ENCODE measurements at places on chromosomes 12 and 14.

DNA sequence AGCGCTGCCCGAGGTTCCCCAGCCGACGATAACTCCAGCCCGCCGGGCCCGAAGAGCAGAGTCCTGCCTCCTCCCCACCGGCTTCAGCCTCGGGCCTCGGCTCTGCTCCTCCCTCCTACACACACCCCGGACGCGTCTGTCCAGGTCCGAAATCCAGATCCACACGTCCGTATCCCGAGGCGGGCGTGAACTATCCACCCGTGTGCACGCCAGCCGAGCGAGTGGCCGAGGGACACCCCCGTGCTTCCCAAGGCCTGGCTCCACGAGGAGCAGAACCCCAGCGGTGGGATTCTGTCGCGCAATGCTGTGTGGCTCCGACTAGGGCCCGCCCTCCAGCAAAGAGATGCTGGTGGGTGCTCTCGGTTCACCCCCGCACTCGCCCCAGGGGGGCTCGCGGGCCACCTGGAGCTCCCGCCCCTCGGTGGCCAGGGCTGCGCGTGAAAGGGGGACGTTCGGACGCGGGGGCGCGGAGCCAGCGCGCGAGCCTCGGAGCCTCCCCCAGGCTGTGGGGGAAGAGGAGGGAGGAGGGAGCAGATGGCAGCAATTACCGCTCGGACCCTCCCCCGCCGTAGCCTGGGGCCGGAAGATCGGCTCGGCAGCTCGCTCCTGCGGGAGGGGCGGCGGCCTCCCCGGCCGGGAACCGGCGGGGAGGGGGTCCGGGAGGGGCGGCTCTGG lies 18.9 kb upstream of the ANKRD33 start:
- peaks cover 27% of the 10 kb centered on the region for H3K4me1 ChIP-seq
- no peak overlapping the region for H3K27ac ChIP-seq
- DNase-seq, result no peak
- peaks cover 22% of the 10 kb centered on the region for H3K27me3 ChIP-seq

- DNase-seq, result no peak
- no peak overlapping the region for H3K4me3 ChIP-seq
- no peaks in the 10 kb centered on the region for H3K36me3 ChIP-seq
- no peaks in the 10 kb centered on the region for H3K4me1 ChIP-seq
- no peaks in the 10 kb centered on the region for H3K27me3 ChIP-seq
Measured at GRCh38 chr14:65904988-65905387, 492.5 kb downstream of the FUT8 start.

GRCh38 chr12:11901701-11902524 lies 168.8 kb upstream of the BCL2L14 start:
- H3K27ac ChIP-seq, result no peak overlapping the region
- no peak for DNase-seq
- H3K27me3 ChIP-seq, result no peaks in the 10 kb centered on the region
- H3K4me1 ChIP-seq, result peaks cover 3% of the 10 kb centered on the region
- no peak overlapping the region for H3K4me3 ChIP-seq
- no peaks in the 10 kb centered on the region for H3K36me3 ChIP-seq

DNA sequence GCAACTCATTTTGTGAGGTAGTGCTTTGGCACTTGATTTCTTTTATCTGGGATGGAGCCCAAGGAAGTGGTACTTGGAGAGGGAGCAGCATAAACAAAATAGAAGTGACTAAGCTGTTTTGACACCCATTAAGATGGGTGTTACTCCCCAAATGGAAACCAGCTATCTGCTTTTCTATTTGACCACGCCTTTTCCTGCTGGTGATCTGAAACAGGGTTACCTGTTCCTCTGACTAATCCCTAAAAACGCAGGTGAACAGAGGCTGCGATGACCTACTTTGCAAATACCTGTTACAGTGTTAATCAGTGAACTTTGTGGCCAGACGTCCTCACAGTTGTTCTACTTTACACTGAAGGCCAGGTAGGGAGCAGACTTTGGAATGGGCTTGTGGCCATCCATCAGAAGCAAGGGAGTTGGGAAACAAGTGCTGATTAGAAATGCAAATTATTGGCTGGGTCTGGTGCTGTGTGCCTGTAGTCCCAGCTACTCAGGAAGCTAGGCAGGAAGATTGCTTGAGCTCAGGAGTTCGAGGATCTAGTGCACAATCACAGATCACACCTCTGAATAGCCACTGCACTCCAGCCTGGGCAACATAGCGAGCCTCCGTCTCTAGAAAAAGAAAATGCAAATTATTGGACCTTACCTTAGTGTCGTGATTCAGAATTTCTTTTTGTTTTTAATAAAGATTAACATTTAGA lies 58.3 kb upstream of the HECTD1 start:
- H3K36me3 ChIP-seq, result no peaks in the 10 kb centered on the region
- no peak overlapping the region for H3K27ac ChIP-seq
- no peaks in the 10 kb centered on the region for H3K4me1 ChIP-seq
- no peaks in the 10 kb centered on the region for H3K27me3 ChIP-seq
- no peak for DNase-seq

DNA sequence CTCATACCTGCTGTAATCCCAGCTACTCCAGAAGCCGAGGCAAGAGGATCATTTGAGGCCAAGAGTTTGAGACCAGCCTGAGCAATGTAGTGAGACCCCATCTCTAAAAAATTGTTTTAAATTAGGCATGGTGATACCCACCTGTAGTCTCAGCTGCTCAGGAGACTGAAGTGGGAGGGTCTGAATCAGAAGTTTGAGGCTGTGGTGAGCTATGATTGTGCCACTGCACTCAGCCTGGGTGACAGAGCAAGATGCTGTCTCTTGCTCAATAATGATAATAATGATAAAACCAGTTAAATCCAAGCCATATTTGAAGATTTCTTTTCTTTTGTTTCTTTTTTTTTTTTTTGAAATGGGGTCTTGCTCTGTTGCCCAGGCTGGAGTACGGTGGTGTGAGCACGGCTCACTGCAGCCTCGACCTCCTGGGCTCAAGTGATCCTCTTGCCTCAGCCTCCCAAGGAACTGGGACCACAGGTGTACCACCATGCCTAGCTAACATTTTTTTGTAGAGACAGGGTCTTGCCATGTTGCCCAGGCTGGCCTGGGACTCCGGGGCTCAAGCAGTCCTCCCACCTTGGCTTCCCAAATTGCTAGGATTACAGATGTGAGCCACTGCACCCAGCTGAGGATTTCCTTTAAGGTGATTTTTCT lies 12.8 kb downstream of the PSMA6 start:
- H3K36me3 ChIP-seq, result no peaks in the 10 kb centered on the region
- H3K27me3 ChIP-seq, result no peaks in the 10 kb centered on the region
- H3K4me1 ChIP-seq, result no peaks in the 10 kb centered on the region
- H3K27ac ChIP-seq, result no peak overlapping the region

- no peak overlapping the region for H3K27ac ChIP-seq
- H3K27me3 ChIP-seq, result no peaks in the 10 kb centered on the region
- H3K4me1 ChIP-seq, result no peaks in the 10 kb centered on the region
- H3K4me3 ChIP-seq, result no peak overlapping the region
Measured at GRCh38 chr12:82593143-82593542, 93.6 kb upstream of the TMTC2 start.

DNA sequence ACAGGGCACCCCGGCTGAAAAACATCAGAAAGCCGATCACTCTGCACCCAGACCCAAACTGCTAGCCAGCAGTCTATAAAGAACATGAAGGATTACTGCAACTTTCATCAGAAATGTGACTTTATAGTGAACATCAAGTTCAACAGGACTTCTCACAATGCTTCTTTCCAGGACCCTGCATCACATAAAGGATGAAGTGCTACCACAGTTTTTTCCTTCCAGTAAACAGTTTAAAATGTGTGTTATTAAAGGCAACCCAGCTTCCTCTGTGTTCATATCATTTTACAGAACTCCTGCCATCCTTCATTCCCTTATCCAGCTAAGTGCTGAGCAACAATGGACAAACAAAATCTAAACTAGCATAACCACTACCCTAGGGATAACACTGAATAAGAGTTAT lies 280.3 kb upstream of the DIO2 start:
- no peak overlapping the region for H3K27ac ChIP-seq
- no peaks in the 10 kb centered on the region for H3K4me1 ChIP-seq
- H3K36me3 ChIP-seq, result no peaks in the 10 kb centered on the region
- no peak overlapping the region for H3K4me3 ChIP-seq
- no peaks in the 10 kb centered on the region for H3K27me3 ChIP-seq

DNA sequence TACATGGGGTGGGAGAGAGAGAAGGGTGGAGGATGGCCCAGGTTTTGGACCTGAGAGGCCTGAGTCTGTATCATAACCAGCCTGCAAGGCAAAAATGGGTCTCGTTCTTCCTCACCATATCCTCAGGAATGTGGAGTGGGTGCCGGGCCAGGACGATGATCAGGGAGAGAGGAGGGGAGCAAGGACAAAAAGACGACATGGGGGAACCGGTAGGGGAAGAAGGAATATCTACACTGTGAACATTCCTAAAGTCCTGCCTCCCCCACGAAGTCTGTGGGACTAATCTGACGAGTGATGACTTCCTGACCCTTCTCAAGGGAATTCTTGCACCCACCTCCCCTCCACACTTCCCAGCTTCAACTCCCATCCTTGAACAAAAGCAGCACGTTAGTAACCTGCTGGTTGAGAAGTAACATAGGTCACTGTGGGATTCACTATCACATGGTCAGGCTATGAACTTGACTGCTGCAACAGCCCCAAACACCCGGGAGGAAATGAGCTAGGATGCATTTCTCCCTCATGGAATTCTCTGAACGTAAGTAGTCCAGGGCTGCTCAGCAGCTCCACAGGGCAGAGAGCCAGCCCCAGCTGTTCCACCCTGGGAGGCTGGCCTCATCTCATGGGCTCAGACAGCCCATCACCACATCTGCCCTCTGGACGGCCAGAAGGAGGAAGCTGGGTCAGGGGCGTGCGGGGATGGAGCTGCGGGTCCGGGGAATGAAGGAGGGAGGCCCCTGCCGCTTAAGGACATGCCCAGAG lies 36.8 kb upstream of the VWF start:
- no peak overlapping the region for H3K27ac ChIP-seq
- H3K4me1 ChIP-seq, result no peaks in the 10 kb centered on the region
- no peaks in the 10 kb centered on the region for H3K36me3 ChIP-seq
- H3K27me3 ChIP-seq, result no peaks in the 10 kb centered on the region
- no peak for DNase-seq

- no peaks in the 10 kb centered on the region for H3K27me3 ChIP-seq
- H3K4me1 ChIP-seq, result no peaks in the 10 kb centered on the region
- no peak overlapping the region for H3K4me3 ChIP-seq
- no peak overlapping the region for H3K27ac ChIP-seq
- no peaks in the 10 kb centered on the region for H3K36me3 ChIP-seq
- DNase-seq, result no peak
Measured at GRCh38 chr14:27528328-27528727, 930.5 kb upstream of the NOVA1 start.

GRCh38 chr14:34426313-34427295 lies 35.4 kb downstream of the SPTSSA start:
- H3K27me3 ChIP-seq, result no peaks in the 10 kb centered on the region
- H3K27ac ChIP-seq, result no peak overlapping the region
- DNase-seq, result no peak

GRCh38 chr14:80364274-80364673 lies 153.0 kb upstream of the DIO2 start:
- no peaks in the 10 kb centered on the region for H3K27me3 ChIP-seq
- no peaks in the 10 kb centered on the region for H3K36me3 ChIP-seq
- H3K4me1 ChIP-seq, result no peaks in the 10 kb centered on the region

DNA sequence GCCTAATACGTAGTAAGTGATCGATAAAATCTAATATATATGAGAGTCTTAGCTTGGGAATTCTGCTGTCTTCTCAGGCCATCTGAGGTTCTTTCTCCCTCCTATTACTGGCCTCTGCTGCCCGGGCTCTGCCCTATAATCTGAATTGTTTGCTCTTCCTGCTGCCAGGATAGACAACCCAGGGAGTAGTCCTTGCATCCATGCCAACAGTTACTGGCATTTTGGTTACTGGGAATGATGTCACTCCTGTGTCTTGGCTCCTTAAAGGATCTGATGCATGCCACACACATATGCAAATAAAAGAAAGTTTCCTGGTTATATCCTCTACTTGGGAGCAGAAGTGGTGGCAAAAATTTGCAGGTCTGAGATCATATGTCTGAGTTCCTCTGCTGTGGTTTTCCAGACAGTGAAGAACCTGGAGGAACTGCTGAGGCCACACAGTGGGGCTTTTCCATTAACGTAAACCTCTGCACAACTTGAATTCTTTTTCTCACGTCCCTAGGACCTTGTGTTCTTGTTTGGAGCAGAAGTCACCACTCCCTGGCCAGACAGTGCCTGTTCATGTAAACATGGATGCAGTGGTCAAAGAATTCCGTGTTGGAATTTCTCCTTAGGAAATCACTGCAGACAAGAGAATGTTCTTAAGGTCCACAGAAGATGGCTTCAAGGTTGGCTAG lies 320.6 kb upstream of the TBX3 start:
- H3K27ac ChIP-seq, result no peak overlapping the region
- DNase-seq, result no peak
- no peak overlapping the region for H3K4me3 ChIP-seq
- no peaks in the 10 kb centered on the region for H3K27me3 ChIP-seq
- H3K4me1 ChIP-seq, result no peaks in the 10 kb centered on the region

- no peak for DNase-seq
- H3K36me3 ChIP-seq, result peaks cover 9% of the 10 kb centered on the region
- no peak overlapping the region for H3K27ac ChIP-seq
- H3K4me1 ChIP-seq, result no peaks in the 10 kb centered on the region
Measured at GRCh38 chr12:113322343-113322742, 12.6 kb downstream of the SLC8B1 start.

DNA sequence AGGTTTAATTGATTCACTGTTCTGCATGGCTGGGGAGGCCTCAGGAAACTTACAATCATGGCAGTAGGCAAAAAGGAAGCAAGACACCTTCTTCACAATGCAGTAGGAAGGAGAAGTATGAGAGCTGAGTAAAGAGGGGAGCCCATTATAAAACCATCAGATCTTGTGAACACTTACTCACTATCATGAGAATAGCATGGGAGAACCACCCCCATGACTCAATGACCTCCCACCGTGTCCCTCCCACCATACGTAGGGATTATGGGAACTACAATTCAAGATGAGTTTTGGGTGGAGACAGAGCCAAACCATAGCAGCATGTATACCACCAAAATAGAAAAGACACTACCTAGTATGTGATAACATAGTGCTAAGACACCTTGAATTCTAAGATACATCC lies 2.9 kb upstream of the HMGA2 start:
- no peak for DNase-seq
- no peaks in the 10 kb centered on the region for H3K27me3 ChIP-seq
- peaks cover 2% of the 10 kb centered on the region for H3K4me1 ChIP-seq
- no peaks in the 10 kb centered on the region for H3K36me3 ChIP-seq
- H3K27ac ChIP-seq, result no peak overlapping the region
- H3K4me3 ChIP-seq, result no peak overlapping the region

GRCh38 chr14:101113108-101113612 lies 209.6 kb upstream of the RTL1 start:
- no peak overlapping the region for H3K27ac ChIP-seq
- H3K4me3 ChIP-seq, result no peak overlapping the region
- H3K36me3 ChIP-seq, result no peaks in the 10 kb centered on the region
- H3K4me1 ChIP-seq, result no peaks in the 10 kb centered on the region

GRCh38 chr12:123227581-123228258 lies 5.2 kb downstream of the MPHOSPH9 start:
- H3K4me3 ChIP-seq, result no peak overlapping the region
- H3K27me3 ChIP-seq, result no peaks in the 10 kb centered on the region
- H3K27ac ChIP-seq, result no peak overlapping the region
- H3K36me3 ChIP-seq, result no peaks in the 10 kb centered on the region
- peaks cover 4% of the 10 kb centered on the region for H3K4me1 ChIP-seq
